SK-N-DZ (cell line): ENCODE measurements at places on chromosomes 5 and 9.

GRCh38 chr9:8895861-8896224, 1096.3 kb upstream of the DMAC1 start:
- DNase-seq, result peak; percentile 4

DNA sequence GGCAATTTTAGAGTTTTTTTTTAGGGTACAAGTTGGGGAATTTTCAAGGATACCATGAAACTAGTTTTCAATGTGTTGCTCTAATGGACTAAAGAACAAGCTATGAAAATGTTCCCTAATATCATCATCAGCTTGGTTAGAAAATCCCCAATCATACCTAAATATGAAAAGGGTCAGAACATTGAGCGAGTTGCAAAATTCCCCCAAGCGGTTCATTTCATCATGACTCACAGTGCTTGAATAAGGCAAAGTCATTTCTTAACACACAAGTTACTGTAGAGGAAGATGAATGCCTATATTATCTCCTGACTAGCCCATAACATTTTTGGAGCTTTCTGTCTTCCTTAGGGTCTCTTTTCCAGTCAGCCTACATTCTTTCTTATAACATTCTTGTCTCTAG, 62.7 kb downstream of the ST8SIA4 start:
- DNase-seq, result no peak

GRCh38 chr5:132190161-132190817, 37.4 kb downstream of the P4HA2 start:
- peak; percentile 82 for DNase-seq

DNA sequence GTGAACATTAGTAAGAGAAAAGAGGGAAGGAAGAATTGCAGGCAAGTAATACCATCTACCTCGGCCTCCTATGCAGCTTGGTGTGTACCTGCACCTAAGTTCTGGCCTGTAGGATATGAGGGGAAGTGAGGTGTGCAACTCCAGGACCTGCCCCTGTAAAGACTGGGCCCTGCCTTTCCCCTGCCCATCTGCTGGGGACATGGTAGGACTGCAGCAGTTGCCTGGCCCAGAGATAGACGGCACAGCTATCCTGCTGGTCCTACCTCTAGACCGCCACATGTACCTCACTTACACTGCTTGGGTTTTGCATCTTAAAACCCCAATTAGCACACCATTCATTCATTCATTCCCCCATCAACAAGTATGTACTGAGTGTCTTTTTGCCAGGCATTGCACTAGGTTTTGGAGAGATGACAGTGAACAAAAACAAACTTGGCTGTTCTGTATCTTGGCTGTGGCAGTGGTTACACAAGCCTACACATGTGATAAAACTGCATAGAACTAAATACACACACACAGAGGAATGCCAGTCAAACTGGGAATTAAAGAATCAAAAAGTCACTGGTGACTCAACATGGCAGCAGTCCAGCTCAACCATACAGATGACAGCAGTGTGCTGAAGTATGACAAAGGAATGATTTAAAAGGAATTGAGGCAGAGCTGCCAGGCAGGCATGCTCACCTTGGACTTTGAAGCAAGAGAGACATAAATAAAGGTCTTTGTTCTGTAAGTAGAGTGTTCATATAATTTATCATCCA, 23.3 kb upstream of the MGAT1 start:
- DNase-seq, result no peak

- DNase-seq, result no peak
These were observed 104.1 kb downstream of the ROR2 start for GRCh38 chr9:91845879-91846278.

DNA sequence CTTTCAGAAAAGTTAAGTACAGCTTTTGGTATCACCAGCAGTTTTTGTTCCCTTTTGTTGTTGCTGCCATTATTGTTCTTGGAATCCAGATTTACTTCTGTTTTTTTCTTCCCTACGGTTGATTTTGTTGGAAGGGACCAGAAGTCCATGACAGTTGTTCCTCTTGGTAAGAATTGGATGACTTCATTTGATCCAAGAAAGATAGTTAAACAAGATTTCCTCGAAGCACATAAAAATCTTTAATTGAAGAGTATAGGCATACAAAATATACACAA, 65.4 kb downstream of the CDC42SE2 start:
- no peak for DNase-seq

- no peak for DNase-seq
These were observed 38.0 kb upstream of the RETREG1 start for GRCh38 chr5:16654647-16655334.

DNA sequence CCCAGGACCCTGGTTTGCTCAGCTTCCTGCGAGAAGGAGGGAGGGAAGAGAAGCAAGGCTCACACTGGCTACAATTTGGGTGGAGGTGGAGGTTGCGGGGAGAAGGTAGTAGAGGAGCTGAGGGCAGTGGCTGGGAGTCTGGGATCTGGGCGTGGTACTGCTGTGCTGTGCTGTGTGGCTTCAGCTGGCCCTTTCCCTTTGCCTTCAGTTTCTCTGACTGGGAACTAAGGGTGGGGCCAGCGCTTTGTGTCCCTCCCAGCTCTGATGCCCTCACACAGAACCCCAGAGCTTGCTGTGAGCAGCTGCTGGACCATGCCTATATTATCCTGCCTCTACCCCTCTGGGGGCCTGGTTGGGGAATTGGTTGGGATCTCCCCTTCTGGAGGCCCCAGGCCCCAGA, 60.9 kb downstream of the RGS3 start:
- no peak for DNase-seq

- no peak for DNase-seq
These were observed 116.1 kb downstream of the ARL15 start for GRCh38 chr5:54194318-54194717.

GRCh38 chr5:83919071-83920041, 198.7 kb upstream of the HAPLN1 start:
- DNase-seq, result peak; percentile 65

GRCh38 chr9:8095672-8096086, 296.1 kb upstream of the DMAC1 start:
- no peak for DNase-seq

DNA sequence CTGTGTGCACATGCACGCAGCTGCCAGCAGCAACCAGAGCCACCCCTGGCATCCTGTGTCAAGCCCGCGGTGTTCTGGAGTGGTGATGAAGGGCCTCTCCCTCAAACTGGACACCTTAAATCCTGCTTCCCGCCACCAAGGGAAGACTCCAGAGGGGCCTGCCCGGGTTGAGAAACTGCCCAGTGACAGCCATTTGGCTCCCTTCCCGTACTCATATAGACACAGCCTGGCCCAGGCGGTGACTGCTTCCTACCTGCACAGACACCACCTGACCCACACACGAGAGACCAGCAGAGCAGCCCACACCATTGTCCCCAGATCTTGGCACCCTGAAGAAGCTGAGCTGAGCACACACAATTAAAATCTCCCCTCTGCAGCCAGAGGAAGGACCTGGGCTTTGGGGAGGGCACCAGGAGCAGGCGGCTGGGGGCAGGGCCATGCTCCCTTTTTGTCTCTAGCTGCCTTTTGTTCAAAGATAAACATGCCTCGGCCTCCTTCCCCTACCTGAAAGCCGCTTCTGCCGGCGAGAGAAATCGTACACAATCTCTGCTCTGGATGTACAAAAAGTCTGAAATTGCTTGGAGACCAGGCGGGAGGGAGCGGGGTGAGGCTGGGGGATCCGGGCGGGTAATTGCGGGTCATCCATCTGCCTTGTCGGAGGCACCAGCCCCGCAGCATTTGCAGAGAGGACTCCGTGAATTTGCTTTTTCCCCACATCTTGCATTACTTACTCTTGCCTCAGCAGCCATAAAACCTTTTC, 78.4 kb downstream of the TSPAN17 start:
- no peak for DNase-seq

DNA sequence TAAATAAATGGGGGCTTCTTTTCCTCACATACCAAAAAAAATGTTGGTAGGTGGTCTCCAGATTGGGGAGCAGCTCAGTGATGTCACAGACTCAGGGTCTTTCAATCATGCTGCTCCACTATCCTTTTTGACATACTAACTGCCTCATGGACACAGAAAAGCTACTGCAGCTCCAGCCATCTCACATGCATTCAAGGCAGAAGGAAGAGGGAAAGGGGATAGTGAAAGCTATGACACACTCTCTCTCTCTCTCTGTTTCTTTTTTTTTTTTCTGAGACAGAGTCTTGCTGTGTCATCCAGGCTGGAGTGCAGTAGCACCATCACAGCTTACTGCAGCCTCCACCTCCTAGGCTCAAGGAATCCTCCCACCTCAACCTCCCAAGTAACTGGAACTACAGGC, 7.9 kb upstream of the ADGRD2 start:
- no peak for DNase-seq

DNA sequence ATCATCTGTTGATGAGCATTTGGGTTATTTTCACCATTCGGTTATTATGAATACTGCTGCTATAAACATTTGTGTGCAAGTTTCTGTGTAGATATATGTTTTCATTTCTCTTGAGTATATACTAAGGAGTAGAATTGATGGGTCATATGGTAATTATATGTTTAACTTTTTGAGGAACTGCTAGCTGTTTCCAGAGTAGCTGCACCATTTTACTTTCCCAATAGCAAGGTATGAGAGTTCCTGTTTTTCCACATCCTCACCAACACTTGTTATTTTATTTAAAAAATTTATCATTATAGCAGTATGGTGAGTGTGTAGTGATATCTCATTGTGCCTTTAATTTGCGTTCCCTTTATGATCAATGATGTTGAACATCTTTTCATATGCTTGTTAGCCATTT, 29.2 kb downstream of the CD14 start:
- no peak for DNase-seq

GRCh38 chr9:76198336-76198735, 195.9 kb downstream of the RFK start:
- DNase-seq, result no peak

DNA sequence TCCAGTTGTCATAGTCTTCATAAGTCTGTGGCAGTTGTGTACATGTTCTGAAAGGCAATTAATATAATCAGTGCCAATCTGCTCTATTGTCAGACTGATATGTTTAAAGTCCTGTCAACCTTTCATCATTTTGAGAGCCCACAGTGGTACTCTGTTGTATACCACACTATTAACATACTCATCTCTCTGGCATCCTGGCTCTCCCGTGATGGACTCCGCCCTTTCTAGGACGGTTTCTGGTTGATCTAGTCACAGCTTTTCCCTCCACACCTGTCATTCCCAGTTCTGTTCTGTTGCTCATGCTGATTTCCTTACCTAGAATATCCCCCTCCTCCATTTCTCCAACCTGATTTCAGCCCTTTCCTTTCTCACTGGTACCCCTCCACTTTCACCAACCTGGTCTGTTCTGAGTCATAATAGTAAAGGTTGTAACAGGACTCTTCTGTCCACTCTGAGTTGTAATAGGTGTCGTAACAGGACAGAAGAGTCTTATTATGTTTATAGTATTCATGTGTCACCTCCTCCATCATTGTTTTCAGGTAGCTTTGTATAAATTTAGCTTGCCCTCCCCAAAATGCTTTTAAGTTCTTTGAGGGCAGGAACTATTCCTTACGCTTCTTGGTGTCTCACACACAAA, 4.1 kb downstream of the PTCD2 start:
- no peak for DNase-seq

DNA sequence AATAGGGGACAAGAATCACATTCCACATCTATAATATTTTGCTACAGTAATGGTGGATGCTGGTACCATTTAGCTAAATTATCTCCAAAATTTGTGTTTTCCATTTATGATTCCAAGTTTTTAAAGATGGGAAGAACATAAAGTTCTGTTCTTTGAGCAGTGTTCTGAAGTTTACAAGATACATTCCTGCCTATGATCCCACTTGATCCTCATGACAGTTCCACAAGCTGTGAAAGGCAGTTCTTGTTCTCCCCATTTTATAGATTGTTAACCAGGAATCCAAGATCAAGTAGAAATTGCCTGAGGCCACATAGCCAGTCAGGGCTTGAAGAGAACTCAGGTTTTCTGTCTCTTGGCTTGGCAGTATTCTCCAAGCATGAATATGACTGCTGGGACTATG, 257.3 kb downstream of the NR3C1 start:
- DNase-seq, result no peak

DNA sequence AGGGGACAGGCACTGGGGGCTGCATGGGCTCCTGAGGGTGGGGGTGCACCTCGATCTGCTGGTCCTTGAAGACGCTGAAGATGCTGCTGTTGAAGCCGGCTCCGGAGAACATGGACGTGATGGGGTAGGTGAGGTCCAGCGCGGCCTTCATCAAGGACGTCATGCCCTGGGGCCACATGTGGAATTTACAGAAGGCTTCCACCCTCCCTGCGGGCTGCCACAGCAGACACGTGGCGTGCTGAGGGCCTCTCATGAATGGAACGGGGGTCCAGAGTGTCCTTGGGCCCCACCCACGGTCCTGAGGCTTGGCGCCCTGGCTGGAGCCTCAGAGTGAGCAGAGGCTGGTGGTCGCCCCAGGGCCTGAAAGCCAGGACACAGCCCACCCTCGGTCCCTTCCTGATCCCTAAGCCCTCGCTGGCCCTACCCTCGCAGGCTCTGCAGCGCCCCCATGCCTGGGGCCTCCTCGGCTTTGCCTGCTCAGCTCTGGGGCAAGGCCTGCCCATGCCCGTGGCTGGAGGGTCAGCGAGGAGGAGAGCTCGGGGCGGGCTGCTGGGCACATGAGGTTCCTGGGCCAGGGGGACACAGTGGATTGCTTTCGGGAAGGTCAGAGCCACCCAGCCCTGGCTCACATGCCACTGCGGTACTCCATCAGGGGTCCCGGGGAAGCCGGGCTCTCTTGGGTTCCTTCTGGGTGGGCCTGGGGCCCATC, 5.3 kb upstream of the NSMF start:
- DNase-seq, result no peak

GRCh38 chr9:116250891-116251290, 97.3 kb downstream of the PAPPA start:
- no peak for DNase-seq

DNA sequence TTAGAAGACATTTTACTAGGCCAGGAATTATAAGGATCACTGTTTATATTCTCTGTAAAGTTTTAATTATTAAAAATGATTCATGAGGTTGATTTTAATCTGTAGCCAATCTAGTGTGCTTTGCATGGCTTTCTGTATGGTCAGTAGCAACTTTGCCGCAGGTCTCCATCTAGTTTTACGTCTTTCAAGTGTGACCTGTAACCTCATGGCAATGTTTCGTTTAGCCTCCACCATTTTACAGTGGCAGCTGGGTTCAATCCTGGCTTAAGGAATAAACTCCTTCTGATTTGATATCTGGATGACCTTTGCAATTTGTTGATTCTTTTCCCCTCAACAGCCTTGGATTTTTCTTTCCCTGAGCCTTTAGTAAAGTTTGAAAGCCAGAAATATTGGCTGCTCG, 434.5 kb upstream of the CDH9 start:
- DNase-seq, result no peak

DNA sequence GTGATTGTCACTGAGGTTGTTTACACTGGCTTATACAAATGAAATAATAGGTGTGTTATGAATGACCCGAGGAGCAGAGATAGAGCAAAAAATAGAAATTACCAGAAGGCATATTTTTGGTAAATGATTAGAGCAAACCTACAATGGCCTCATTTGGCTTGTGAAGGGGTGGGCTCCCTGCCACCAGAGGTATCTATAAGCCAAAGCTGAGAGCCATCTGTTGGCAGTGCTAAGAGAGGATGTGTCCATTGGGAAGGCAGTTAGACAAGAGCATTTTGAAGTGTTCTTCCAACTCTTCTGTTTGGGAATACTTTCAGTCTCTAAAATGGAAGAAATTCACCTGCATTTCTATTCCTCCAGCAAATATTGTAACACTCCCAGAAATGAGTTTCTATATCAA, 10.6 kb downstream of the NIPAL4 start:
- no peak for DNase-seq
